ENCODE measurements at places on chromosomes 5 and 9. TPM values are rescaled to one million over a fixed set of nuclear protein-coding genes. Genes with fewer than 3 reads are reported as not detected.

DNA sequence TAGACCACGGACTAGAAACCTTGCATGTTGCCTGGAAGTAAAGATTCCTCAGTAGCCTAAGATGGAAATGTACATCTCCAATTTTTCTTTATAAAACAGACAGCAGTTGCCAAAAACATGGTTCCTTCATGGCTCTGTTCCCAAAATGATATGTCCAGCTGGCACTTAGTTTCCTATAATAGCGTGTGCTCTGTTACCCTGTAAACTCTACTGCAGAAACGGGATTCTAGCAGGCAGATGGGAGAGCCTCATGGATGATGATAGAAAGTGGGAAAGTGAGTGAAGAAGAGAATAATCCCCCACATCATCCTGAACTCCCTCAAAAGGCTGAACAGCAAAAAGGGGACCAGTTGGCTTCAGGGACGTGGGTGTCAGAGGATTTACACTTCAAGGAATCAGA, 118.2 kb downstream of the FRMD3 start:
- no peak for DNase-seq

GRCh38 chr5:67795781-67796477, 419.6 kb upstream of the PIK3R1 start:
- DNase-seq: no peak

- DNase-seq: no peak
Measured at GRCh38 chr5:458547-459353, 15.8 kb downstream of the EXOC3 start.

DNA sequence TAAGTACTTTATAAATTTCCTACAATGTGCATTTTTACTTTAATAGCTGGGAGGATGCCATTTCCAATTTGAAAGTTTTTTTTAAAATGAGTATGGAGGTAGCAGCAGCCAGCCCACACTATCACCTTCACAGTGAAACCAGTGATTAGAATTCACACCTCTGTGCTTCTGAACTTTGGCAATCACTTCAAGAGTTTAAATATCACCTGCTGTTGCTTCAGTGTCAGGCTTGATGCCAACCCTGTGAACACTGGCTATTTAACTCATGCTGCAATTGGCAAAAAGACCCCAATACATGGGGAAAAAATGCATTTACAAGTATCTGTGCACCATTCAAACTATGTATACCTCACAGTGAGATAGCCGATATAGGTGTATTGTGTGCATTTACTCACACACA, 57.4 kb downstream of the CDK5RAP2 start:
- no peak for DNase-seq

GRCh38 chr9:92954049-92954861, 6.9 kb downstream of the FGD3 start:
- no peak for DNase-seq

DNA sequence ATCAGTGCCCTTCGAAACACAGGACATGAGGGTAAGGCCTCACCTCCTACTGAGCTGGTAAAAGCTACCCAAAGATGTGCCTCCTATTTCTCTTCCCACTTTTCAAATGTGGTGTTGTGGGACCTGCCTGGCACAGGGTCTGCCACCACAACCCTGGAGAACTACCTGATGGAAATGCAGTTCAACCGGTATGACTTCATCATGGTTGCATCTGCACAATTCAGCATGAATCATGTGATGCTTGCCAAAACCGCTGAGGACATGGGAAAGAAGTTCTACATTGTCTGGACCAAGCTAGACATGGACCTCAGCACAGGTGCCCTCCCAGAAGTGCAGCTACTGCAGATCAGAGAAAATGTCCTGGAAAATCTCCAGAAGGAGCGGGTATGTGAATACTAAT, 1.9 kb downstream of the IRGM start:
- DNase-seq: no peak

GRCh38 chr5:161115941-161116340, 263.9 kb upstream of the ATP10B start:
- DNase-seq: no peak

GRCh38 chr9:93098236-93098946, 2.4 kb downstream of the CARD19 start:
- DNase-seq: no peak

DNA sequence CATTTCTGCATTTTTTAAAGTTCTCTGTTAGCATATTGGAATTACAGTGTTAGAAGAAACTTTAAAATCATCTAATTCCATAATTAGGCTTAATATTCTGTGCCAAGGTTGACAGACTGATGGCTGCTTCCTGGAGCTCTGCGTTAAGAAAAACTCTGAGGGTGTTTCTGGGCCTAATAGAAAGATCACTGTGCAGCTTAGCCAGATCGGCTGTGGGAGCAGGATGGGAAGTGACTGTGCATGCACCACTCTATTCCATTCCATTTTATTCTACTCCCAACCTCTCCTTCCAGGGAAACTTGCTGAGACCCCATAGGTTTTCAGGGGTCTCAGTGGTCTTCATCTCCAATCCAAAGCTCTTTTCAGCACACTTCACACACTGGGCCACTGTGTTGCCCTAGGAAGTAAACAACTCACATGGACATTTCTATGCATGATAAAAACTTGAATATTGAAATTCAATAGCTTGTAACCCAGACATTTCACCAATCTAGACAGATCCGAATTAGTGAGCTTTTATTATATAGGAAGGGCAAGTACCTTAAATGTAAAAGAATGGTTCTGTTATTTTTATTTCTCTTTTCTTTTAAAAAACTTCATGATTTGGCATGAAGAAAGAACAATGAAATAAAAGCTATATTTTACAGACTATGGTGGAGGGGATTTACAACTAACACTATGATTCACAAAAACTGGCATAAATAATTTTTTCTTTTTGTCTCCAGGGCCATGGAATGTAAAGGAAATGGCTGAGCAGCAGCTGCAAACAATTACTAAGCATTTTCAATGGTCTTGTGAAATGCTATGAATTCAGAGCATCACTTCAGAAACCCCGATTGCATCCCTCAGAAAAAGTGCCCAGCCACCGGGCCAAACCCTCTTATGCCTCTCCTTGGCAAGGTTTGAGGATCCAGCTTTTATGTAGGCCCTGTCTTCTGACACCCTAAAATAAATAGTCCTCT, 51.4 kb upstream of the DAB2 start:
- DNase-seq: no peak

GRCh38 chr5:343461-344401, 22.2 kb downstream of the AHRR start:
- no peak for DNase-seq

The ARHGEF37 gene
- polyA plus RNA-seq: 14.2 TPM

The HACD4 gene
- 3.8 TPM for polyA plus RNA-seq

The OXCT1 gene
- 23.7 TPM for polyA plus RNA-seq

The PNPLA7 gene
- polyA plus RNA-seq: 6.4 TPM

The HTR4 gene
- 0.06 TPM for polyA plus RNA-seq

The PFN3 gene
- polyA plus RNA-seq: not detected

The FYB1 gene
- 2.9 TPM for polyA plus RNA-seq

The CTNNA1 gene
- 170 TPM for polyA plus RNA-seq

The CD72 gene
- polyA plus RNA-seq: 1.6 TPM

The RNF183 gene
- 0.15 TPM for polyA plus RNA-seq

Data from urinary bladder (tissue), 4 donors.